ENCODE measurements at places on chromosomes 12 and 14.

GRCh38 chr14:56340932-56341331 is 222.7 kb downstream of the PELI2 start:
- ATAC-seq, result no peak

GRCh38 chr14:43803076-43803689 is 703.9 kb downstream of the FSCB start:
- ATAC-seq, result no peak

GRCh38 chr12:91289906-91290305 is 107.3 kb upstream of the DCN start:
- ATAC-seq, result no peak

DNA sequence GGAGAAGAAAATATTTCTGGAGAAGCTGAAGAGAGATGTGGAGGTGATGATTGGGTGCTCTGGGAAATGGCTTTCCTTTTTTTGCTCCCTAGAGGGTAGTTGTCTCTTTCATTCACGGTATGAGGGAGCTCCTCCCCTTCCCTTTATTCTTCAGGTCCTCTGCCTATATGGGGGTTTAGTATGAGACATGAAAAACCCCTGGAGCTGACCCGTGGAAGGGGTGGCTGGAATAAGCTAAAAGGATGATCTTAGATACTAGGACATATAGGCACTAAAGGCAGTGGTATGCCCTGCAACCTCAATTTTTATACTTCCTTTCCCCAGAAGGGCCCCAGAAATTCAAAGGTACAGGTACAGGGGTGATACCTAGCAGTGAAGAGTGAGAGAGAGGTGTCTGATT is 4.2 kb upstream of the DTX3 start:
- ATAC-seq, result no peak
